GM23338 (cell line): ENCODE measurements at places on chromosomes 1 and 21. TPM values are rescaled to one million over a fixed set of nuclear protein-coding genes. Genes with fewer than 3 reads are reported as not detected.

DNA sequence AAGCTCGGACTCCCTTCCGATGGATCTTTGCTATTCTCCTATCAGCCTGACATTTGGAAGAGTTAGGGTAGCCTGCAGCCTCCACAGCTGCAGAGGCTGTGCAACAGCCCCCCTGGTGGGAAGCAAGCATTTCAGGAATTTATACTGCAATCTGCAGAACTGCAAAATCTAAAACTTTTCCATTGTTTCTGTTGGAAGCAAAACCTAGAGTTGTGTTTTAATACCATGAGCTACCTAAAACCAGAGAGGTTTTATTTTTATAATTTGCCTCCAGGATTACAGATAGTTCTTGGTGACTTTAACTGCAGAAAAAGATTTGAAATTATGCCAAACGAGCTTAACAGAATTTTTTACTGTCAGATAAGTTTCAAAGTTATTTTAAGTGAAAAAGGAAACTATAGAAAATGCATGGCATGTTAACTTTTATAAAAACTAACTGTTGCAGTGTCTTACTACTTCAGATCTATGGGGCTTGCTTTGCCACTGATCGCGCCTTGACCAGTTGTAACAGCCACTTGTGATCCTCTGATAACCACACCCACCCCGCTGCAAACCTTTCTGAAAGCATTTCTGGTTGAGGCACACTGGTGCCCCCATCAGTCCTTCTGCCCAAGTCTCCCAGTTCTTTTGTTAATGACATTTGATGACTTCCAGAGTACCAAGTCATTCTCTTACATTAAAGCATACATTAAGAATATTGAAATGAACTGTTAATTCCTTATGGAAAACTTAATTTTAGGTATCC lies 64.8 kb downstream of the PRDM2 start:
- DNase-seq = peak; percentile 78

- no peak for DNase-seq
Observed at GRCh38 chr1:89190017-89190416, 8.7 kb downstream of the GBP4 start.

DNA sequence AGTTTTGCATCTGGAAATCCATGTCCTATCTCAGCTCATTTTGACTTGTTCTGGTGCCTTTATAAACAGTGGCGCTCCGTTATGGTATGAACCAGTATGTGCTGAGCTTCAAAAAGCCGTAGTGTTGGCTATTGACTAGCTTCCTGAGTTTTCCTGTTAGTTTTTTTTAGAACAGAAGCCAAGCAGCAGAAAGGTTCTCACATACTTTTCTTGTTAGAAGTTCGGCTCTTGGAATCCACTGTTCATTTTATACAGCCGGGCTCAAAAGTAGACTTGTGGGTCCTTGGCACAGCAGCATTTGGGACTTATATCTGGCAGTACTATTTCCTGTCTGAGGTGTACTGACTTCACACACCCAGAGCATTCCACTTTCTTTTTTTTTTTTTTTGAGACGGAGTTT lies 63.8 kb downstream of the TBCE start:
- DNase-seq = no peak

- no peak for DNase-seq
Observed at GRCh38 chr1:110286564-110286963, 52.6 kb upstream of the RBM15 start.

DNA sequence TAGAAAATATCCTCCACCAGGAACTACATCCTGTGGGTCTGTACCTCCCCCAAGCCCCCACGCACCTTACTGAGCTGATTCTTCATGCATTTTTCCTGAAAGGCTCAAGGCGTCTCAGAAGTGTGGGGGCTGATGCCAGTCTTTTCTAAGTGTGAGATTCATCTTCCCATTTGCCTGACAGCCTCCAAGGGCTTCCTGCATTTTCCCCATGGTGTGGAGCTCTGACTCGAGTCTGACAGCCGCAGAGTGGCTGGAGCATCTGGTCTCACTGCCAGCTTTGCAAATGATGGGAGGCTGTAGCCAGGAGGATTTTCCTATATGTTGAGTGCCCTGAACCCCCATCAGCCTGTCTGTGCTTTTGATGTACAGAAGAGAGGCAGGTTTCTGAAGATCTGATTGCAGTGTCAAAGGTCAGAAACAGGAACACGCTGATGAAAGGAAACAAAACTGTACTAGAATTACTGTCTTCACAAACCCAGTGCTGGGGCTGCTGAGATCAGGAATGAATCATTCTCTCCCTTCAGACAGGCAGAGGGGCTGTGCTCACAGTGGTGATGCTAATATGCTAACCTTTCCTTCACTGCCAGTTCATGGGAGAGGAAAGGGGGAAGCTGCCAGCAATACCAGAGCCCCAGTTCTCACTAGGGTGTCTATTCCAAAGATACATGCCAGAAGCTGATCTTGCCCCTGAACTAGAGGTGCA lies 201.5 kb upstream of the C1orf174 start:
- no peak for DNase-seq

DNA sequence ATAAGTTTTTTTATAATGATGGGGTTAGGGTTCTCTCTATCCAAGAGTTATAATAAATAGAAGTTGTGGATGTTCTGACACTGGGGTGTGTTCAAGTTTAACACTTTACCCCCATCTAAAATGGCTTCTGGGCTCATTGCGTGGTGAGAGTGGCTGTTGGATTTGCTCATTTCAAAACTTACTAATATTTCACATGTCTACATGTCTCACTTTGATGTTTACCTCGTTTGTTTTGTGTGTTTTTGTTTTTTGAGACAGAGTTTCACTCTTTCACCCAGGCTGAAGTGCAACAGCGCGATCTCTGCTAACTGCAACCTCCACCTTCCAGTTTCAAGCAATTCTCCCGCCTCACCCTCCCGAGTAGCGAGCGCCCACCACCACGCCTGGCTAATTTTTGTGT lies 3.7 kb downstream of the RRP1B start:
- DNase-seq = no peak

Gene SEMA6C
- total RNA-seq = 12.3 and 24.4 TPM in 2 replicates

DNA sequence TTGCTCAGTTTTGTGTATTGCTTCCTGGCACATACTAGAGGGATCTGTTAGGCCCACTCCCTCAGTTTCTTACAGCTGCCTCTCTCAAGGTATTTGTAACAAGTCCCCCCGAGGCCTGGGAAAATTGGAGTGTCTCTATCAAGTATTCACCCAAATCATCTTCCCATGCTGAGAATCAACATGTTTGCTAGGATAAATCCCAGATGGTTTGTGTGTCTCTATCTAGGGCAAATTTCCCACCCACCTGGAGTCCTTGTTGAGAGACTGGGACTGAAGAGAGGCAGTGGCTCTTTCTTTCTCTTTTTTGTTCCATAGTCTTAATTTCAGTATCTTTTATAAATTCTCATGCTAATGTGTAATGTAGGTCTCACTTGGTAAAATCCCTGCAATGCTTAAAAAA lies 58.0 kb downstream of the OLFM3 start:
- DNase-seq = no peak

- no peak for DNase-seq
Observed at GRCh38 chr1:160863774-160864131, 1.1 kb upstream of the CD244 start.

Gene ITGB2
- total RNA-seq = 0.63 TPM in 1 of 2 replicates, not detected in the other

- DNase-seq = no peak
Observed at GRCh38 chr1:183218027-183218618, 32.1 kb downstream of the LAMC2 start.

DNA sequence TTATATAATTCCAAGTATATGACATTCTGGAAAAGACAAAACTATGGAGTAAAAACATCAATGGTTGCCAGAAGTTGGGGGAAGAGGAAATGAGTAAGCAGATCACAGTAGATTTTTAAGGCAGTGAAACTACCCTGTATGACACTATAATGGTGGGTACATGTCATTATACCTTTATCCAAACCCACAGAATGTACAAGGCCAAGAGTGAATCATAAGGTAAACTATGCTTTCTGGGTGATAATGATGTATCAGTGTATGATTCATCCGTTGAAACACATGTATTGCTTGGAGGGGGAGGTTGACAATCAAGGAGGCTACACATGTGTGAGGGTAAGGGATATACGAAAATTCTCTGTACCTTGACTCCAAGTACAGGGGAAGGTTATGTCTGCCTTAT lies 862.7 kb downstream of the PLA2G4A start:
- DNase-seq = no peak

Gene KCNA3
- total RNA-seq = 3.0 and 4.2 TPM in 2 replicates

Gene OR6K6
- total RNA-seq = not detected in 2 replicates

DNA sequence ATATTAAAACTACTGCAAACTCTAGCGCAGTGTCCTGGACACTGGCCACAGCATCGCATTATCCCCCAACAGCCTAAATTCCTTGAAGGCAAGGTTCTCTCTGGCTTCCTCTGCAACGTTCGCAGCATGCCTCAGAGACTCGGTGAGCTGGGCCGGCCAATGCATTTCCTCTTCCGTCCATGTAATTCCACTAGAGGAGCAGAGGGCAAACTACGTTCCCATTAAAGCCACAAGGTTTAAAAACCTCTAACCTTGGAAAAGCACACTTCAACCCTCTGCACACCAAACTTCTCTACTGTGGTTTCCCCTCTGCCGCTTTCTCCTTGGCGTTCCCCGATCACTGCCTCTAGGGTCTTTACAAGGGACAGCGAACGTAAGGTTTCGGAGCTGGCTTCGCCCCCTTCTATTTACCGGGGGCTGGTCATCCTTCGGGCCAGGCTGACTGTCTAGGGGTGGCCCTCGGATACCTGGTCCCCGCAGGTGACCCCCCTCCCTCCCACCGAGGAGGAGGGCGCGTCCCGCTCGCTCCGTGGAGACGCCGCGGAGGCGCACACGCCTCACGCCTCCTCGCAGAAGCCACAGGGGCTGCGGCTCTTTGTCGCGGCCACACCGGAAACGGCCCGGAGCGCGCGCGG lies 456 bp upstream of the SMYD2 start:
- peak; percentile 74 for DNase-seq

- DNase-seq = no peak
Observed at GRCh38 chr1:61053226-61053711, 29.1 kb upstream of the NFIA start.

Gene EFNA4
- 22.9 and 25.0 TPM in 2 replicates for total RNA-seq

GRCh38 chr1:241422470-241422869 lies 65.5 kb upstream of the RGS7 start:
- DNase-seq = no peak

DNA sequence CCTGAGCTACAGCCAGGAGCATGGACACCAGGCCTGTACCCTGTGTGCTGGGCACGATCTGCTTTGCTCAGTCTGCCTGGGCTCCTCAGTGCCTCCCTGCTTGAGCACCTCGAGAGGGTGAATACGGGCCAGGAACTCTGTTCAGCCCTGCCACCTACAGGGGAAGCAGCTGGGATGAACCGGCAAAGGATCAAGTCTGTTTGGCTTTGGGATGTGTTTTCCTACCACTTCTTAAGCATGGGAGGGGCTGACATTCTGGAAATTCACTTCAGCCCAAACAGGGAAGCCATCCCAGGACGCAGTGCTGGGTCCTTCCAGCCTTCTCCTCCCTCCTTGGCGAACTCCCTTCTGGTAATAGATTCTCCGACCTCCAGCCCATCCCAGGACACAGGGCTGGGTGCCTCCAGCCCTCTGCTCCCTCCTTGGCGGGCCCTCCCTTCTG lies 55.8 kb upstream of the SELENON start:
- DNase-seq = peak; percentile 75

Gene MLLT11
- total RNA-seq = 10.6 and 11.3 TPM in 2 replicates

GRCh38 chr1:44640200-44640853 lies 34.0 kb downstream of the TMEM53 start:
- DNase-seq = peak; percentile 27

DNA sequence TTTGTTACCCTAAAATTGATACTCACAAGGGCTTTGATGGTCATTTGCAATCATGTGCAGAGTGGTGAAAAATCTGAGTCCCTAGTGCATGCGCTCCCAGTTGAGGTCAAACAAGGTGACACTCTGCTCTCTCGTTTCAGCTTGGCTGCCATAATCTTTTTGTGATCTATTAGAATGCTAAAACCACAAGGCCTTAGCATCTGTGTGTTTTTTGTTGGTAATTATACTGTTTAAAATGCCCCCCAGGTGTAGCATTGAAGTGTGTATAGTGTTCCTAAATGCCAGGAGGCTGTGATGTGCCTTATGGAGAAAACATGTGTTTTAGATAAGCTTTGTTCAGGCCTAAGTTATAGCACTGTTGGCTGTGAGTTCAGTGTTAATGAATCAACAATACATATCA lies 89.3 kb downstream of the PLD5 start:
- no peak for DNase-seq

Gene TBX15
- total RNA-seq = 0.21 TPM in 1 of 2 replicates, not detected in the other

DNA sequence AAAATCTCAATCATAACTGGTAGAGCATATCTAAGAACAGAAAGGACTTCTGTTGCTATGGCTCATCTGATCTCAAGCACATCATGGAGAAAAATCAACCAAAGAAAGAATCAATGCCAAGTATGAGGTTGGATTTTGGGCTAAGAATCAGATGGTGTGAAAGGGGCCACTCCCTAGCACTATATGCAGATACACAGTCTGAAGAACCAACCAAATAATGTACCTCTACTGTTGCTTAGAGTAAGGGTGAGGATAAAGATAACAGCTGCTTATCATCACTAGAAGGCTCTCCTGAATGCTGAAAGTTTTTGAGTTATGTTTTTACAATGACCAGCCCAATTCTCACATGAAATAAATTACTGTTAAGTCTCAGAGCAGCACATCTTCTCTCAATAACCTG lies 35.6 kb downstream of the ST7L start:
- no peak for DNase-seq

Gene AKR7A3
- total RNA-seq = 0.14 TPM in 1 of 2 replicates, not detected in the other

Gene CYP4B1
- total RNA-seq = 0.16 TPM in 1 of 2 replicates, not detected in the other

GRCh38 chr1:18764362-18764761 lies 95.1 kb downstream of the TAS1R2 start:
- no peak for DNase-seq

GRCh38 chr1:226287587-226287986 lies 21.4 kb downstream of the LIN9 start:
- DNase-seq = no peak

DNA sequence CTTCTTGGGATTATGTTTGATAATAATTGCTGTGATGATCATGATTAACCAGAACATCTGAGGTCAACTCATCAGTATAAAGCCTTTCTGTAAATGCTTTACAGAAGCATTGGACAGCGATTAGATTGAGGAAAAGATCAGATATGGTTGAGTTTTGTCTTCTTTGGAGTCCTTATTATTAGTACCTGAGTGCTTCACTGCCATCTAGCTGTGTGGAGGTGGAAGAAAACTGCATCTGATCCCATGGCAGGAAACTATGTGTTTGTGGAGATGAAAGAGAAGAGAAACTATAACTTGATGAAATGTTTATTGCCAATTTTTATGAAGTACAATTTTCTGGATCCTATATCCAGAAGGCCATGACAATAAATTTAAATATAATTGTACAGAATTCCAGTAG lies 11.4 kb downstream of the FLG2 start:
- peak; percentile 13 for DNase-seq

- DNase-seq = peak; percentile 73
Observed at GRCh38 chr1:7177438-7178146, 392.3 kb downstream of the CAMTA1 start.

- no peak for DNase-seq
Observed at GRCh38 chr1:214247501-214248041, 33.4 kb upstream of the SMYD2 start.

GRCh38 chr1:112971006-112971405 lies 15.0 kb upstream of the SLC16A1 start:
- no peak for DNase-seq

Gene PLPPR5
- total RNA-seq = 4.2 and 4.7 TPM in 2 replicates

GRCh38 chr1:59150577-59151386 lies 146.1 kb upstream of the FGGY start:
- no peak for DNase-seq
